ENCODE measurements at places on chromosomes 7 and 10. TPM values are rescaled to one million over a fixed set of nuclear protein-coding genes. Genes with fewer than 3 reads are reported as not detected.

MSS51 gene
- total RNA-seq, result 2.5 TPM

NPFFR1 gene
- total RNA-seq, result not detected

CLDN3 gene
- total RNA-seq, result not detected

FAM171A1 gene
- 43.6 TPM for total RNA-seq

TAS2R5 gene
- 1.4 TPM for total RNA-seq

CLCN1 gene
- total RNA-seq, result 0.16 TPM

CFAP46 gene
- 0.09 TPM for total RNA-seq

ITIH5 gene
- total RNA-seq, result 0.09 TPM

LRRC18 gene
- not detected for total RNA-seq

ZNF248 gene
- 8.6 TPM for total RNA-seq

TAS2R4 gene
- 4.5 TPM for total RNA-seq

TRIM24 gene
- 4.7 TPM for total RNA-seq

RNF32 gene
- 0.54 TPM for total RNA-seq

HOXA10 gene
- total RNA-seq, result 0.08 TPM

STEAP4 gene
- 2.1 TPM for total RNA-seq

DNAH11 gene
- total RNA-seq, result 2.7 TPM

BAZ1B gene
- total RNA-seq, result 75.6 TPM

FGFBP3 gene
- 1.2 TPM for total RNA-seq

CCDC146 gene
- total RNA-seq, result 2.0 TPM

SEMA3C gene
- 319 TPM for total RNA-seq

STAMBPL1 gene
- 35.3 TPM for total RNA-seq

PLAU gene
- total RNA-seq, result 21.6 TPM

TPK1 gene
- 7.6 TPM for total RNA-seq

SLC13A1 gene
- total RNA-seq, result not detected

SPDYE3 gene
- not detected for total RNA-seq

SLC26A3 gene
- not detected for total RNA-seq

CTAGE15 gene
- not detected for total RNA-seq

NET1 gene
- 33.9 TPM for total RNA-seq

VWC2 gene
- total RNA-seq, result not detected

OR2A42 gene
- total RNA-seq, result not detected

HBP1 gene
- 106 TPM for total RNA-seq

EBLN1 gene
- not detected for total RNA-seq

SPDYE2 gene
- total RNA-seq, result not detected

COL17A1 gene
- 2.3 TPM for total RNA-seq

PAX4 gene
- not detected for total RNA-seq

BTBD16 gene
- 0.09 TPM for total RNA-seq

CRYGN gene
- total RNA-seq, result 0.16 TPM

C7orf57 gene
- total RNA-seq, result 0.09 TPM

ZSCAN25 gene
- 8.1 TPM for total RNA-seq

ZNF394 gene
- 31.2 TPM for total RNA-seq

NME8 gene
- total RNA-seq, result not detected

LSM5 gene
- 50.8 TPM for total RNA-seq

NOBOX gene
- total RNA-seq, result not detected

CYP2C19 gene
- total RNA-seq, result not detected

SEMA3A gene
- total RNA-seq, result 118 TPM

SLC39A12 gene
- total RNA-seq, result not detected

EPHA1 gene
- total RNA-seq, result not detected

SORCS3 gene
- total RNA-seq, result 0.16 TPM

CCDC201 gene
- 0.09 TPM for total RNA-seq

NODAL gene
- not detected for total RNA-seq

KIF11 gene
- total RNA-seq, result 4.5 TPM

ZNF273 gene
- 1.8 TPM for total RNA-seq
